ENCODE measurements at places on chromosomes 6 and 20.
A peak's percentile ranks its signal among the peaks of the same experiment; 100 is the strongest.

DNA sequence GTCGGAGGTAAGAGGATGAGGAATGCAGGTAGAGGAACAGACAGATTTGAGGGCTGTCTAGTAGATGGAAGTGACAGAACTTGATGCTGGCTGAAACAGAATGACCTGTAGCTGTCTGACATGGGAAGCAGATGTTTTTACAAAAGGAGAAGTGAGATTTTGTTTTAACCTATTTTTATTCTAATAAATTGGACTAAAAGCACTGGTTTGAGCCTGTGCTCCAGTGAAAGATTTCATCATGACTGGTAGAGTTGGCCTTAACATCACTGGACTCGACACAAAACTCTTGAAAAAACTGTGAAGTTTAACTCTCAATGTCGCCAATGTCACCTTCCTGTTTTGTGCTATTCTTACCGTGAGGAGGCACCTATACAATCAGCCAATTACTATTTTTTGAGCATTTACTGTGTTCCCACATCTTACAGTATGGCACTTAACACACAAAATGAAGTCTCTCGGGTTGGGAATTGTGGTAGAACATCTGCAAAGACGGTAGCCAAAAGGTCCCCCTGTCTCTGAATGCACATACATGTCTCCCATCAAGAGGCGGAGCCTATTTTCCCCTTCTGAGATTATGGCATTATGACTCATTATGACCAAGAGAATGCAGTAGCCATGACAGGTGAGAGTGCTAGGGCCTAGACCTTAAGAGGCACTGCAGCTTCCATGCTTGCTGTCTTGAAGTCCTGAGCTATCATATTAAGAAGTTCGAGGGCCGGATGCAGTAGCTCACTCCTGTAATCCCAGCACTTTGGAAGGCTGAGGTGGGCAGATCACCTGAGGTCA is 93.2 kb downstream of the FOXF2 start:
- ATAC-seq, result no peak

GRCh38 chr20:63911176-63911575 is 16.2 kb downstream of the DNAJC5 start:
- ATAC-seq, result no peak

- no peak for ATAC-seq
Observed at GRCh38 chr20:16317445-16318362, 255.5 kb downstream of the KIF16B start.

GRCh38 chr20:23031346-23031745 is 3.8 kb upstream of the SSTR4 start:
- no peak for ATAC-seq

DNA sequence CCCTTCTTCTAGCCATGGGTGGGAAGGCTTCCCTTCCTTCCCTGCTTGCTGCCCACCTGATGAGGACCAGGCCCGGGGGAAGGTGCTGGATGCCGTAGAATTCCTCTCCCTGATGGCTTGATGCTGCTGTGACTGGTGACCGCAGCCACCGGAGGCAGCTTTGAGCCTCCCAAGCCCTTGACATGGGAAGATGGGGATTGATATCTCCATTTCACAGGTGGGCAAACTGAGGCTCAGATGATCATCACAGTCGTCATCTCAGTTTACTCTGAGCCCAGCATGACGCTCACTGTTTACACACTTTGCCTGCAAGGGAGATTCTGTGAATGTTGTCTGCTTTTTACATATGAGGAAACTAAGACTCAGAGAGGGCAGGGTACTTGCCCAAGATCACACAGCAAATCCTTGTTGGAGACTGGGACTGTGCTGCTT is 43.9 kb downstream of the SRC start:
- no peak for ATAC-seq

DNA sequence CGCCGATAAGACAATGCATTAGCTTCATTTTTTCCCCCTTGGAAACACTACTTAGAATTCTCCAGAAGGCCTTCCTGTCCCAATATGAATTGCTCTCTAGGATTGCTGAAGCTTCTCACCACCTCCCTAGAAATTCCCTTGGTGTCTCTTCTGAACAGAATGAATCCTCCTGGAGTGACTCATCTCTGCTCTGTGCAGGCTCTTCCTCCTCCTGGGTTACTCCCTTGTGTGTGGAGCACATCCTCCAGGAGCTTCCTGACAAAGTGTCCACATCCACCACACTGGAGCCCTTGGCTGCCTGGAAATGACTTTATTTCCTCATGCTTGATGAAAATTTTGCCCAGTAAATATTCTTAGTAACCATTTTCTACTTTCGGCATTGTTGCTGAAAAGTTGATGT is 54.4 kb downstream of the DTNBP1 start:
- ATAC-seq, result no peak

DNA sequence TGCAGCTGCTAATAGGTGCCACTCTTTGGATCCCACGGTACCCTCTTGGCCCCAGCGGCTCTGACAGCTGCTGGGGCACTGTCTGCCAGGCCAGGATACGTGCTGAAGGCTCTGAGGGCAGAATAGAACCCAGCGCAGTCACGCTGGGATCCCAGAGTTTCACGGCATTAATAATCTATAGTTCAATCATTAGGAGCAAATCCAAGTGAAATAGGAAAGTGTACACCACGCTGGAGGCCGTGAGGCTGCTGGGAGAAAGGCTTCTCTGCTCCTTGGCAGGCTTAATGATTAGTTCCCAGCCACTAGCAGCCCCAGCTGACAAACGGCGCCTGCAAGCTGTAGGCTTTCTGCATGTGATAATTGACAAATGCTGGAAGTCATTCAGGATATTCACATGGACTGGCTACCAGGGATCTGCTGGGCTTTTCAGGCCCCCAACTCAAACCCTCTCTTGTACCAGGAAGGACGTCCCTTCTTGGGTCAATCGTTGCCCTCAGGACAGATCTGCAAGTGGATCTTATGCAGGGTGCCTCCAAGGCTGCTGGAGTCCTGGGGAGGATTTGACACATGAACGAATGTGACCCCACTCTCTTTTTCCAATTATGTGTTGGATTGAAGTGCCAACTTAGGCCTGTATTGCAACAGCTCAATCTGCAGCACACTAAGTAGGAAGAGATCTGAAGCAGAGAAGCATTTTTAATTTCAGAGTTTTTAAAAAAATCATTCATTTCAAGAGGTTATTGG is 50.1 kb upstream of the INSM1 start:
- ATAC-seq, result no peak

- peak; percentile 84 for ATAC-seq
Observed at GRCh38 chr6:33668914-33669313, 42.6 kb downstream of the UQCC2 start.

DNA sequence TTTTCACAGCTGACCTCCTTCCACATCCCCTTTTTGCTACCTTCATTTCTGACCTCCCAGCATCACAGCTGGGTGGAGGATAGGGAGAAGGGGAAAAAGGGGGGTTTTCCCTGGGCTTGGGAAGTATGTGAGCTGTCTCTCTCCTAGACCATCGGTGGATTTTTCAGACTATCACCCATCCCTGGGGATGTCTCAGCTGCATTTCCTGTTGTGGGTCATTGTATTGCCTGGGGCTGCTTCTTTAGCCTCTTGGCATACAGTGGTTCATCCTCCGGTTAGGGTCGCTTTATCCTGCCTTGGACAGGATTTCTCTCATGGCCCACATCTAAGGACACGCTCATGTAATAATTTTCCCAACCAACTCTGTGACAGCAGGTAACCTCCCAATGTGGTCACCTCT is 142.5 kb upstream of the ARG1 start:
- no peak for ATAC-seq

- ATAC-seq, result no peak
Observed at GRCh38 chr6:130503146-130503545, 137.3 kb downstream of the TMEM200A start.

DNA sequence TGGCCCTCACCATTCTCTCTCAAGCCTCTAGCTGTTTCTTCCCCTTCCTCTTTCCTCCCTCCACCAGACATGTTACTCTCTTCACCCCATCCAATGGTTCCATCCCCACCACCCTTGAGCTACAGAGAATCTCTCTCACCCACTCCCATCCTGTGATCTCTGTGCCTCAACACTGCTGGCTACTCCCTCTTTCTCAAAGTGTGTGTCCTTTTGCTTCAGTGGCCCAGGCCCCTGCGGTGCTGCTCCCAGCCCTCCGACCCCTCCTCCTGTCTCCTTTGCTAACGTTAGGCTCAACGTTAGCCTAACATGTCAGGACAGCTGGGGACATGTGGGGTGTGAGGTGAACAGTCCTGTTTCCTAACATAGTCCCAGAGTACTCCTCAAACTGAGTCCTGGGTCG is 5.9 kb downstream of the NELFE start:
- ATAC-seq, result no peak

DNA sequence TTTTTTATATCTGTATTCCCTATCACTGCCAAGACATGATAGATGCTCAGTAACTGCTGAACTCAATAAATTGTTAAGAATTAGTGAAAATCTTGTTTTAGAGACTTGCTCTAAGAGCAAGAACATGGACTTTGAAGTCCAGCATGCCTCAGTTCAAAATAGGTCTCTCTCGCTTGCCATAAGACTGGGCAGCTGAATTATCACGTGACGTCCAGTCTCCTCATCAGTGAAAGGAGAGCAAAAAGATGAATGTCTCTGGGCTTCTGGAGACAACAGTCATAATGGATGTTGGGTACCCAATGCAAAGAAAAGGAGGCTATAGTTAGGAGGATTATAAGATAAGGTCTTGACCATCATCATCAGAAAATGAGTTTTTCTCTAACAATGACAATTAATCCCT is 82.1 kb downstream of the IYD start:
- no peak for ATAC-seq

DNA sequence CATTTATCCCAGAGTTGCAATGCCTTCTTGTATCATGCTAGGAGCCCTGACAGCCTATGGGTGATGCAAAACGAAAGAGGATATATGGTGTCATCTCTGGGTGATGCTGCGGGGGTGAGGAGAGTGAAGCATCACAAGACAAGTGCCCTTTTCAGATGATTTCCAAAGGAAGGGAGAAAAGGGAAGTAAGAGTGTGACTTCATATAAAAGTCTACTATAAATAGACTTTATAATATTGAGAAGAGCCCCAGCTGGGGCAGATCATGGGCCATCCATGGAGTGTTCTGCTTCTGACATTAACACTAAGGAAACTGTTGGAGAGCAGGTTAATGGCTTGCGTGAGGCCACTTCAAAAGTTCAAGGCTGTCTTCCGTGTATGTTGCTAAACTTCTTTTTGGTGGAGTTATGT is 4.4 kb downstream of the CD83 start:
- peak; percentile 73 for ATAC-seq

DNA sequence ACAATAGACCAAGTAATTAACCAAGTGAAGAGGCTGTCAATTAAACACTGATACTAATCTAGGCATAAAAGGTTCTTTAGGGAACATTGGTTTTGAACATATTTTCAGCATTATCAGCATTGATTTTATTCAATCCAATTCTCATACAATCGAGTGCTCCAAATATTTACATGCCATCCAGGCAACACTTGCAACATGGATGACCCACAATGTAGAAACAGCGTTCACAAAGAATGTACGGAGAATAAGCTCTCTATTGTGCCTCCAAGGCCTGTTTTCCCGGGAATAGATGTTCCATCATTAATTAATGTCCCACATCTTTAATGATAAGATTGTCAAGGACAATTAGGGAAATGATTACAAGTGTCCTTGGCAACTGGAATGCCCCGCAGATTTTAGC is 117.4 kb downstream of the RFX6 start:
- ATAC-seq, result no peak

DNA sequence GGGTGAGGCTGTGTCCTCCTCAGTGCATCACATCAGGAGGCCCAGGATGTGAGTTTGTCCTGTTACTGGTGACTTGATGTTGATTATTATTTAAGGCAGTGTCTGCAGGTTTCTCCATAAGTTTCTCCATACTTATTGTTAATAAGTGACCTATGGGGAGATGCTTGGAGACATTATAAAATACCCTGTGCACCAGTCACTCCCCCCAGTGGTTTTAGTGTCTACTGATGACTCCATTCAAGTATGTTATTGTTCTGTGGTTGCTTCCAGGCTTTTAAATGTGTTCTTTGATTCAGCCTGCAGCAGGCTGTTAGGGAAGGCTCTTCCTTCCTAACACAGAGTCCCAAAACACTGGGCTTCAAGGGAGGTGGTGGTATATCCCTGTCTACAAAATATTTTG is 14.6 kb upstream of the CST3 start:
- ATAC-seq, result no peak

GRCh38 chr20:8492173-8492572 is 360.1 kb downstream of the PLCB1 start:
- ATAC-seq, result no peak

DNA sequence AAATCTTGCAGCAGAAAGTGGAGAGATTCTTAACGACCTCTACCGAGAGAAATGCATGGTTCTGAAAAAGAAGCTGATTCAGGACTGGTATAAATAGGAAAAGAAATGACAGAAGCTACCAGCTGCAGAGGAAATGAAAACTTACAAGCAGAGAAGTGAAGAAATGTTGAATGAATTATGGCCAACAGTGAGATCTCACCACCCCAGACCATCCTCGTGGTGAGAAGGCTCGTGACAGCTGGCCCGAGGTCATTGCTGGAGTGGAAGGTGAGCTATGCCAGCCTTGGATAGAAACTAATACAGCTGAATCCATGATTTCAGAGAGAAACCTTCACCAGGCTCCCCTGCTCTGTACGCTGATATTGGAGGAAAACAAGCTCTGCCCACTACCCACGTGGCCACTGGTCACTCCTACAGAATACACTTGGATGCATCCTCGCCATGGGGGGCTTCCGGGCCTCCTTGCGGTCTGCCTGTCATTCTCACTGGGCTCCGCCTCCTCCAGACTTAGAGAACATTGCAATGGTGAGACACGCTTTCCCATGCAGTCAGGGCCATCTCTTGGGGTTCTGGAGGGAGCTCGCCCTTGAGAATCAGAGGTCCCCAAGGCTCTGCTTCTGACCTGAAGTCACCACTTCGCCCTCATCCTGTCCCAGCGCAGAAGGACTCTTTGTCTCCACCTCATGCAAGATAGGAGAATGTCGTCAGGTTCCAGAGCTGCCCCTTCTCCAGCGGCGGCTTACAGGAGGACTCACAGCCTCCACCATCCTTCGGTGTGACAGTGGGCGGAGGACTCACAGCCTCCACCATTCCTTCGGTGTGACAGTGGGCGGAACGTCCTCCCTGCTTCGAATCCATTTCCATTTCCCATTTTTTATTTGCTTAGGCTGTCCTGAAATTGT is 10.6 kb upstream of the TUBB2B start:
- ATAC-seq, result no peak

DNA sequence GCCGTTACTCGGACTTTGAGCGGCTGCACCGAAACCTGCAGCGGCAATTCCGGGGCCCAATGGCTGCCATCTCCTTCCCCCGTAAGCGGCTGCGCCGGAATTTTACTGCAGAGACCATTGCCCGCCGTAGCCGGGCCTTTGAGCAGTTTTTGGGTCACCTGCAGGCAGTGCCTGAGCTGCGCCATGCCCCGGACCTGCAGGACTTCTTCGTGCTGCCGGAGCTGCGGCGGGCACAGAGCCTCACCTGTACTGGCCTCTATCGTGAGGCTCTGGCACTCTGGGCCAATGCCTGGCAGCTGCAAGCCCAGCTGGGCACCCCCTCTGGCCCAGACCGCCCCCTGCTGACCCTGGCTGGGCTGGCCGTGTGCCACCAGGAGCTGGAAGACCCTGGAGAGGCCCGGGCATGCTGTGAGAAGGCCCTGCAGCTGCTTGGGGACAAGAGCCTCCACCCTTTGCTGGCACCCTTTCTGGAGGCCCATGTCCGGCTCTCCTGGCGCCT is 7.2 kb downstream of the SNX21 start:
- no peak for ATAC-seq
